ENCODE measurements at places on chromosomes 13 and 19.

DNA sequence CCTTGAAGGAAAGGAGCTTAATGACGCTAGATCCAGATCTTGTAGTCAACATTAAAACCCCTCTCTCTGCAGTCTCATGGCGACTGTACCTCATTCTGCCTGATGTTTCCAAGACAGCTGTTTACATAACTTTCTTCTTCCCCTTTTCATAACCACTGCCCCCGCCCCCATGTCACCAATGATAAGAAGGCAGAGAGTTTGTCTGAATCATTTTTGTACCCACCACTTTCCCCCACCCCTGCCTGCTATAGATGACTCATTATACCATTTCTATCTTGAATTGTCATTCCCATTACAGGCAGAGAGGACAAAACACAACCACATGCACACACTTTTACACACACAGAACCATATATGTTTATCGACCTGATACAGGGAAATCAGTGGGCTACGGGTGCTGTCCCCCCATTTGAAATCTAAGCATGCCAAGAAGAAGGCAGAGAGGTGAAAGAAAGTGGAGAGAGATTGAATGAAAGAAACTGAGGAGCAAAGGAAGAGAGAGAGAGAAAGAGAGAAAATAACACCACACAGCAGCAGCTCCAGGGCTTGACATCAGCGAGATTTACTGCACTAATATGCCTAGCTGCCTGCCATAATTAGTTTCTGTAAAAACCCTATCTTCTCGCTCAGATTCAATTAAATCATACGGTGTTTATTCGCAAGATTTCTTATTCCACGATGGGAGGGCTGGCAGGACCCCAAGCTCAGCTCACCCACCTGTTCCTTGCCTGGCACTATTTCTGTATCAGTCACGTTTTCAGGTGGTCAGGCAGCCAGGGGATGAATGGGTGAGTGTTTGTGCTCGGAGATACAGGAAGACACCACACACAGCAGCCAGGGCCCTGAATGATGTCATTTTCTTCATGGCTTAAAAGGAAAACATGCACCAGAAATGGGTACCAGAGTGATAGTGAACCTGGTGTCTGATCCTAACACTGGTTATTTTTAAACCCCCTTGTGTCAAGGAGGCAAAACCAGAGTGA, 114.3 kb upstream of the SERP2 start:
- DNase-seq = peak; percentile 33

GRCh38 chr13:26539738-26540292, 17.7 kb upstream of the WASF3 start:
- no peak for DNase-seq

GRCh38 chr13:94435604-94436226, 43.8 kb downstream of the DCT start:
- DNase-seq = peak; percentile 40

- no peak for DNase-seq
Observed at GRCh38 chr19:19460258-19460731, 54.8 kb downstream of the GATAD2A start.

GRCh38 chr13:58667096-58667495, 1035.6 kb downstream of the PCDH17 start:
- DNase-seq = no peak

- DNase-seq = peak; percentile 66
Observed at GRCh38 chr13:26759249-26759906, 1.2 kb downstream of the GPR12 start.

- DNase-seq = no peak
Observed at GRCh38 chr13:30623392-30623791, 5.7 kb downstream of the USPL1 start.

GRCh38 chr13:75458696-75459422, 23.1 kb downstream of the TBC1D4 start:
- DNase-seq = peak; percentile 12

- no peak for DNase-seq
Observed at GRCh38 chr13:96984051-96984508, 10.2 kb downstream of the OXGR1 start.

DNA sequence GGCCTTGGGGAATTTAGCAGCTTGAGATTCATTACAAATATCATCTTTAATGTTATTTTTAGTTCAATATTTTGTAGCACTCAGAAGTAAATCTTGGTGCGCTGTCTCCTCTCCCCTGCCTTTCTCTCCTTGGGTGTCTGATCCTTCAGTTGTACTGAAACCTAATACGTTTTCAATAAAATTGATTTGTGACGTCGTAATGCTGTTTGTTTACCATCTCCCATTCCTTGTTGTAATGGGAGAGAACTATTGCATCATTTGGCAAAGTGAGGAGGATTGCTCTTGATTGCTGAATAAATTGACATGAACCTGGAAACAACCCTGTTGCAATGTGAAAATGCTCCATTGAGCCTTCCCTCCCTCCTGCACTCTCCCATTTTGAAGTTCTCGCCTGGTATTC, 43.2 kb upstream of the TSHZ3 start:
- no peak for DNase-seq

DNA sequence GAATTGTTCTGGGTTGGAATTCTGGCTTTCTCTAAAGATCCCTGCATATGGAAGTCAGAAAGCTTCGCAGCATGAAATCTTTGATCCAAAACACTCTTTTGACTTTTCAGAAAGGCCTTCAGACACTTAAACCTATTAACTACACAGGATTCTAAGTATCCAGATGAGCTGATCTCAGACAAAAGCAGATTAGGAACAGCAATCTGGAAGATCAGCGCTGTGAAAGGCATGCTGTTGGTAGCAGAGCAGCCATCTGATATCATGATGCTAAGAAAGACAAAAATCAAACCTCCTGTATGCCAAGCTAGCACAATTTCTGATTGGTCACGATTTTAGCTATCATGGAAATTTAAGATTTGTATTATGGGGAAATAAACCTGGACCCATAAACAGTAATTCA, 589.9 kb downstream of the GPC5 start:
- no peak for DNase-seq

GRCh38 chr19:28884786-28885476, 328.0 kb downstream of the UQCRFS1 start:
- no peak for DNase-seq

DNA sequence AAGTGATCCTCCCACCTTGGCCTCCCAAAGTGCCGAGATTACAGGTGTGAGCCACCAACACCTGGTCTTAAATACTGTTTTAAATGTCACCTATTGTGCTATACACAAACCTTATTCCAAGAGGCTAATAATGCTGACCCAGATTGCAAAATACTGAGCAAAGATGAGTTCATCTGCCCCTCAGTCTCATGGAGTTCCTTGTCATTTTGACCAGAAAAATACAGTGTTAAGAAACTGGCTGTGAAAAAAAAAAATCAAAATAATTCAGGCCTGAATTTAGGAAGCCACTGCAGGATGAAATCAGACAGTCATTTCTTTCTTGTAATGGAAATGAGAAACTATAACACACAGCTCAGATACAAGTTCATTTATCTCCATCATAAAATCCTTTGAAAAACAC, 59.9 kb downstream of the TBC1D4 start:
- no peak for DNase-seq

DNA sequence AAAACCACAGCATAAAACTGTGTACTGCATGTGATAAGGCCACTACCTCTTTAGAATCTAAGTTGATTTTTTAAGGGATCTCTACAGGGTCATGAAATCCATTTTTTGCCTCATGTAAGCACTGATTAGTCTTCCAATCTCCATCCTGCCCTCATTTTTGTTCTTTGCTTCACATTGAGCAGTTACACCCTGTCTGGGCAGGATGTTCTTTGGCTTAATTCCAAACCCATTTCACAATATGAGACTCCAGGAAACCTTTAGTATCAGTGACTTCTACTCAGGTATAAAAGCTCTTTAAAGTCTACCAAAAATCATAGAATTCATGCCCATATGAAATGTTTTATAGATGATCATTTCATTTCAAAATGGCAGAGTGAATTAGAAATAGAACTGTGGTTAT, 592.6 kb downstream of the TBC1D4 start:
- DNase-seq = no peak

- DNase-seq = no peak
Observed at GRCh38 chr19:33703438-33703750, 81.6 kb downstream of the CHST8 start.

DNA sequence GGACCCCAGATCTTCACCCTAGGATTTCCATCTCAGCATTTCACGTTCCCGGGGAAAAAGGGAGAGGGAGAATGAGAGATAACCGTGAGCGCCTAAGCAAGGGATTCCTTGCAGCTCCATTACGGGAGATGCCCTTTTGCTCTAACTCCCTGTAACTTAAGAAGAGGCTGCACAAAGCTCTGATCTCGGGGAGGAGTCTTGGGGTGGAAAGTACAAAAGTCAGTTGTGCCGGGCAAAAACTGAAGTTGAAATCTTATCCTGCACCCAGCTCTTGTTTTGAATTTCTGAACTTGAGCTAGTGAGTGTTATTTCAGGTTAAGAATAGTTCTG, 256.4 kb upstream of the SOX21 start:
- DNase-seq = no peak

DNA sequence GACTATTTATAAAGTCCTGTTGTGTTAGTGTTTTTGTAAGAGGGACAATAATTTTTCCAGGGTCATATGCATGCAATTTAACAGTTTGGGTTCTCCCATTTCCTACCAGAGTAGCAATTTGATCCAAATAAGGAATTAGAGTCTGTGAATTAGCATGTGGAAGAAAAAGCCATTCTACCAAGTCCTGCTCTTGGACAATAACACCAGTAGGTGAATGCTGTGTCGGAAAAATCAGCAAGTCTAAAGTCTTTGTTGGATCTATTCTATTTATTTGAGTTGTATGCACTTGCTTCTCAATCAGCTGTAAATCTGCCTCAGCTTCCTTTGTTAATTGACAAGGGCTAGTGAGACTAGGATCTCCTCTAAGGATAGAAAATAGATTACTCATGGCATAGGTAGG, 21.4 kb upstream of the IL17D start:
- no peak for DNase-seq

GRCh38 chr13:30850204-30850866, 55.7 kb upstream of the MEDAG start:
- DNase-seq = no peak

DNA sequence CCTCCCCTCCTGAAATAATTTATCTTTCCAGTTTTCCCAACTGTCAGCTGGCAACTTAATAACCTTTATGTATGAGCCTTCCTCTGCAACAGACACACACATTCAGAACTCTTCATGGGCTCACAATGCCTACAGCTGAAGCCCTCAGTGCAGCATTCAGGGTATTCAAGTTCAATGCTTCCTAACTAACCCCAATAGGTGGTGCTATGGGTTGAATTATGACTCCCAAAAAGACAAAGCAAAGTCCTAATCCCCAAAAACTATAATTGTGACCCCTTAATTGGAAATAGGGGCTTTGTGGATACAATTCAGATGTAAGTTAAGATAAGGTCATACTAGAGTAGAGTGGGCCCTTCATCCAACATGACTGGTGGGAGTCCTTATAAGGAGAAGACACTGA, 202.2 kb downstream of the SUCLA2 start:
- DNase-seq = no peak

DNA sequence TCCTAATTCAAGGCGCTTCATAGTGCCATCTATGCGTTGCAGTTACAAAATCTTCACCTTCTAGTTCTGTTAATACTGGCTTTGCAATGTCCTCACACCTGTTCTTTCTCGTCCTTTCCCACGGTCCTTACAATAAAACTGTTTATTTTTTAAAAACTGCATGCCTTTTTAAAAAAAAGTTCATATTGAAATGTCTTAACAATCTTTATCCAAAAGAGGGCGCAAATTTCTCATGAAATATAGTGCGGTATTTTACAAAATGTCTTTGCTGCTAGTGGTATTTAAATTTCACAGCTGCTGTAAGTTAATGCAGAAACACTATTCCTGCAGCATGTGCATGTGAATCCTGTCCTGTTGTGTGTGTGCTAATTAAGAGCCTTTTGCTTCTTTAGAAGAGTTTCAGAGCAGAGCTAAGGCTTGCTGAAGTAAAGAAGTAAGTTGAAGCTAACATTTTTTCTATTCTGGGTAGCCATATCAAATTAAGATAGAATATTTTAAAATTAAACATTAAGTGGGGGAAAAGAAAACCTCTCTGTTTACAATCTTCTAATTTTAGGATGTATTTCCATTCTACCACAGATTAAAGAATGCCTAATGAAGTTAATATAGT, 15.8 kb upstream of the CLDN10 start:
- no peak for DNase-seq

GRCh38 chr19:16593181-16593580, 21.0 kb upstream of the SLC35E1 start:
- no peak for DNase-seq

DNA sequence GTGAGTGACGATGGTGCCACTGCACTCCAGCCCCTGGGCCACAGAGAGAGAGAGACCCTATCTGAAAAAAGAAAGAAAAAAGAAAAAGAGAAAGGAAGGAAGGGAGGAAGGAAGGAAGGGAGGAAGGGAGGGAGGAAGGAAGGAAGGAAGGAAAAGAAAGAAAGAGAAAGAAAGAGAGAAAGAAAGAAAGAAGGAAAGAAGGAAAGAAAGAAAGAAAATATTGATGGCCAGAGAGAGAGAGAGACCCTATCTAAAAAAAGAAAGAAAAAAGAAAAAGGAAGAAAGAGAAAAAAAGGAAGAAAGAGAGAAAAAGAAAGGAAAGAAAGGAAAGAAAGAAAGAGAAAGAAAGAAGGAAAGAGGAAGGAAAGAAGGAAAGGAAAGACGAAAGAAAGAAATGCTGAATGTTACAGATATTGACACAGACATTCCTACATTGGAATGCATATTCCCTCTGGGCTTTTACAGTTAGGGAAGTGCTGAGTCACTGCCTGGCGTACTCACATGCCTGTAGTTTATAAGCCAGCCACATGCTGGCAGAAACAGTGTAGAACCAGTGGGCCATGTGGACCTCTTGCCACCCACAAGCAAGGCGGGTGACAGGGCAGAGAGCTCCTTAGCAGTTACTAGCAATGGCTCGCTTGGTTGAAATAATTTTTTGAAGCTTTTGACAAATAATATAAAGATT, 34.6 kb upstream of the SLC46A3 start:
- no peak for DNase-seq

DNA sequence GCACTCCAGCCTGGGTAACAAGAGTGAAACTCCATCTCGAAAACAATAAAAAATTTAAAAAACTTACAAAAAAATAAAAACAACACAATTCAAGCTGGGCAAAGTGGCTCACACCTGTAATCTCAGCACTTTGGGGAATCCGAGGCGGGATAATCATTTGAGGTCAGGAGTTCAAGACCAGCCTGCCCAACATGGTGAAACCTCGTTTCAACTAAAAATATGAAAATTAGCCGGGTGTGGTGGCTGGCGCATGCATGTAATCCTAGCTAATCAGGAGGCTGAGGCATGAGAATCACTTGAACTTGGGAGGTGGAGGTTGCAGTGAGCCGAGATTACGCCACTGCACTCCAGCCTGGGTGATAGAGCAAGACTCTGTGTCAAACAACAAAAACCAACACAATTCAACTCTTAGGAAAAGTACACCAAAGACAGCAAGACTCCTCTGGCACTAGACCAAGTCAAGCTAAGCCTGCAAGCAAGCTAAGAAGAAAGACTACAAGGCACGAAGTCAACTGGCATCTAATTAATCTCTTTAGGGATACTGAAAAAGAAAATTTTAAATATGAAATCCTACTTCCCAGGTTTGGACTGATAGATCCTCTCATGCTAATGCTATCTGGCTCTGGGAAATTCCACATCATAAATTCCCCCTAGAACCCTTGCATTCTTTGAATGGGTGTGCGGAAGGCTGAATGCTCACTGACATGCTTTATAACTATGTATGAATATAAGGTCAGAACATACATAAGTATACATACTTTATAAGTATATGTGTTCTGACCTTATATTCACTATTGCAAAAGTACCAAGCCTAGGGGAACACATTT, 7.9 kb downstream of the PBX4 start:
- no peak for DNase-seq

- DNase-seq = no peak
Observed at GRCh38 chr13:44416301-44416700, 42.7 kb downstream of the SERP2 start.
